ENCODE measurements at places on chromosomes 13 and 19.

GRCh38 chr13:86080340-86080995, 281.2 kb upstream of the SLITRK6 start:
- no peak for DNase-seq

DNA sequence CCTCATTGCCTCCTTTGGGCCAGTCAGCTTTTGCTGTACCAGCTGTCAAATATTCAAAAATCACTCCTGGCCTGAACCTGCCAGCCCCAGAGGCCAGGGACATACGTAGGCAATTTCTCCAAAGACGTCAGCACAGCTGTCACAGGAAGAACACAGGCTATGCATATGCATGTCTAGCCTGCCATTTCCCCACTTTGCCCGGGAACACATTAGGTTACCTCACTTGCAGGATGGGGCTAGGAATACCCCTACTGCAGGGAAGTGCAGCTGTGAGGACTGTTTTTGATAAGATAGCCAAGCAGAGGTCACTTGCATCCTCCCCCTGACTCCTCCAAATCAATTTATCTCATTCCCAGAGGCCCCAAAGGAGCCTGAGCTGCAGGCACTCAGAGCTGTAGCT, 2.8 kb downstream of the ZNF667 start:
- DNase-seq: no peak

DNA sequence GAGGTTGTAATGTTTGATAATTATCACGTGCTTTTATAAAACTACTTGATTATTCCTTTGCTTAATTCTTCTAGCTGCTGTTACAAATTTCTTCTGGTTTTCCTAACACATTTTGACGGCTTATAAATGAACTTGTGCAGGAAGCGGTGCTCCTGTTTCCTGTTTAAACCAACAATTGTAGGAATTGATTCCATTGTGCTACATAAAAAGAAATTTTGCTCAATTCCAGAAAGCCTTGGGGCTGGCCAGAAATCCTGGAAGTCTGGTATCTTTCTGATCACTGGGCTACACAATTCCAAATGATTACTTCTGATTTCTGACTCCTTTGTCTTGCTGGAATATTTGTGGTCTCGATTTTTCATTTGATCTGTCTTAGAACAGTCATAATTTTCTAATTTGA, 14.9 kb downstream of the RFC3 start:
- no peak for DNase-seq

DNA sequence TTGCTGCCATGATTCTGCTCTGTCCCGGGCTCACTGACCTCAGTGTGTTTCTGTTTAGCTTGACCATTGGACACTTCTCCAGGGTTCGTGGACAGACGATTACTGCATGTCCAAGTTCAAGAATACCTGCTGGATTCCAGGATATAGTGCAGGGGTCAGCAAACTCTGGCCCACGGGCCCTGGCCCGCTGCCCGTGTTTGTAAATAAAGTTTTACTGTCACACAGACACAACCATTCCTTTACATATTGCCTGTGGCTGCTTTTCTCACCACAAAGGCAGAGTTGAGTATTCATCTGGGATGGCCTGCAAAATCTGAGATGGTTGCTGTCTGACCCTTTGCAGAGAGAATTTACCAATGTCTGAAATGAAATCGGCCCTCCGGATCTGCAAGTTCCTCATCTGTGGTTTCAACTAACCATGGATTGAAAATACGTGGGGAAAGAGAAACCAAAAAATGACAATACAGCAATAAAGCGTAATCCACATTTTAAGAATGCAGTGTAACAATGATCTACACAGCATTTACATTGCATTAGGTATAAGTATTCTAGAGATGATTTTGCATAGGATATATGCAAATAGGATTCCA, 25.9 kb upstream of the F2RL3 start:
- DNase-seq: no peak

GRCh38 chr13:84870190-84870589, 929.0 kb downstream of the SLITRK6 start:
- DNase-seq: no peak

- no peak for DNase-seq
Measured at GRCh38 chr13:27194209-27194608, 22.6 kb upstream of the USP12 start.

DNA sequence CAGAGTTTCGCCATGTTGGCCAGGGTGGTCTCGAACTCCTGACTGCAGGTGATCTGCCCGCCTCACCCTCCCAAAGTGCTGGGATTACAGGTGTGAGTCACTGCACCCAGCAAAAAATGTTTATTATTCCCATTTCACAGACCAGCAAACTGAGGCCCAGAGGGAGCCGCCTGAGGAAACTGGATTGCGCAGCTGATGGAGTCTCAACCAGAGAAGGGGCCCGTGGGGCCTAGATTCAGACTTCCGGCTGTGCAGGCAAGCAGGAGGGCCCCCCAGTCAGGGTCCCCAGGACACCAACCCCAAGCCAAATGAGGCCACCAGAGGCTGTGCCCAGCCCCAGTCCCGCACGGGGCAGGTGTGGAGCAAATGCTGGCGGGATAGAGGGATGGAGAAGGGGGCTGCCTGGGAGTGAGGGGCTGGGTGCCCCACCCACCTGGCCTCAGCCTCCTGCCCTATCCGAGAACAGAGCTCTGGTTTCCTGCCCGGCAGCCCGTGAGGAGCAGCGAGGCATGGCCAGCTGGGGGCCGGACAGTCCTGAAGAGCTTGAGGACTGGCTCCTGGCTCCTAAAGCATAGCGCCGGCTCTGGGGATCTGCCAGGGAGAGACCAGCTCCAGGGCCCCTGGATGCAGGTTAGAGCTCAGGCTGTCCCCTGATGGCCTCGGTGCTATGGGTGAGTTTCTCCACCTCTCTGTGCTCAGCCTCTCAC, 22.0 kb downstream of the MISP start:
- DNase-seq: no peak

GRCh38 chr19:17997969-17998826, 9.8 kb upstream of the ARRDC2 start:
- no peak for DNase-seq

- DNase-seq: no peak
Measured at GRCh38 chr13:42495255-42495654, 78.7 kb upstream of the TNFSF11 start.

GRCh38 chr13:27536361-27537101, 83.8 kb downstream of the LNX2 start:
- no peak for DNase-seq

DNA sequence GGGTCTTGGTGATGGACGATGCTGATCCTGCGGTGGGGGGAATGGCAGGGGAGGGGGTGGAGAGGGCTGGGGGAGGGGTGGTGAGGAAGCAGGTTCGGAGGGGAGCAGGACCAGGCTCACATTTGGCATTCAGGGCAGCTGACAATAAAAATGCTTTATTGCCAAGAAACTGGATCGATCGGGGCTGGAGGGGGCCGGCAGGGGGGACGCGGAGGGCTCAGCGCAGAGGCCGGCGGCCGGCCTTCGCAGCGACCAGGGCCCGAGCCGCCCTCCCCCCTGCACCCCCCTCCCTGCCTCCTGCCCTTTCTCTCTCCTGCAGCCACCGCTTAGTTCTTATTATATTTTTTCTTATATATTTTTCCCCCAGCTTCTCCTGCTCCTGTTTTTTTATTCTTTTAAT, 18.1 kb upstream of the POU2F2 start:
- DNase-seq: no peak

DNA sequence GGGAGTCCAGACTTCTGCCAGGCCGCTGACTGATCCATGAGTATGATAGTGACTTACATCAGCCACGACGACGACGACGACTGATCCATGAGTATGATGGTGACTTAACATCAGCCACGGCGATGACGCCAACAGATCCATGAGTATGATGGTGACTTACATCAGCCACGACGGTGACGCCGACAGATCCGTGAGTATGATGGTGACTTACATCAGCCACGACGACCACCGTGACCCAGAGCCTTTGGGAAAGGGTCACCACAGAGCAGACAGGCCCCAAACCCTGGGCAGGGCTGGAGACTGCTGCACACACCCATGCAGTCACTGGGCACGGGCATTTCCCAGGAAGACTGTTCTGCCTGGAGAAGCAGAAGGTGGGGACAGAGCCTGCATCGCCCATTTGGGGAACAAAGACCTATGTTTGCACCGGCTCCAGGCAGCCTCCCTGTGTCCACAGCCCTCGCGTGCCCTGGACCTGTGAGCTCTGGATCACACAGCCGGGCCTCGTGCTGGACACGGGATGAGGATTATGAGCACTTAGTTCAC, 130.9 kb upstream of the SPACA7 start:
- no peak for DNase-seq

DNA sequence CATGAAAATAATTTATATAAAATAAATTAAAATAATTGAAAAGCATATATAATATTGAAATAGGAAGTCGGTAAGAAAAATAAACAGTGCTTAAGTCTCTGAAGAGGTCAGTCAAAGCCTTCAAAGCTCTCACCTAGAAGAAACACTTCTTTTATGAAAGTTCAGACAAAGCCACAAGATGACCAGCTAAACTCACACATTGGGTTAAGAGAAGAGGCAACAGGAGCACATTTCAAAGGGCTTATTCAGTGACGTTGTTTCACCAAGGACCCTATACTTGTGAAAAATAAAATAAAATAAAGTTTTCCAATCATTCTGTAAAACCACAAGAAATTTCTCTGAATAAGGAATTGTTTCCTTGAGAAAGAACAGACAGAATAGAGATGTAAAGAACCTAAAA, 2.5 kb upstream of the ITM2B start:
- DNase-seq: no peak

GRCh38 chr13:112784811-112785482, 95.1 kb downstream of the ATP11A start:
- DNase-seq: no peak

- no peak for DNase-seq
Measured at GRCh38 chr19:6263735-6264444, 15.9 kb downstream of the MLLT1 start.

GRCh38 chr19:32809754-32810153, 59.8 kb downstream of the SLC7A9 start:
- DNase-seq: no peak

GRCh38 chr19:5988517-5989387, 10.8 kb upstream of the RANBP3 start:
- DNase-seq: no peak

GRCh38 chr13:22270881-22271280, 600.0 kb downstream of the FGF9 start:
- DNase-seq: no peak

- DNase-seq: no peak
Measured at GRCh38 chr19:44278181-44278690, 18.6 kb downstream of the ZNF233 start.

GRCh38 chr13:49305792-49306425, 58.2 kb downstream of the CDADC1 start:
- no peak for DNase-seq

DNA sequence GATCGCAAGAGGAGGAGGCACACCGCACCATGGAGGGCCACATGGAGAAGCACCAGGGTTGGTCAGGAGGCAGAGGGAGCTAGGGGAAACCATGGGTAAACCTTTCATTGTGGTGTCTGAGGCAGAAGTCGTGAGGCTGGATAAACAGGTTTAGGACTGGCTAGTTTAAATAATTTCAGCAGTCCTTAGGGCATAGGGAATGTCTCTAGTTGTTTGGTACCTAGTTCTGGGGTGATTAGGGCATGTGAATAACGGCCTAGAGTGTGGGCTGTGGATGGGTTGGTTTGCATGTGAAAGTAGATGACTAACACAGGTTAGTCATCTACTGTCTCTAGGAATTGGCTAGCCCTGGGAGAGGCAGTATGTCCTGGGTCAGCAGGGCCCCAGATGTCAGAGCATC, 102.3 kb downstream of the STOML3 start:
- no peak for DNase-seq

- no peak for DNase-seq
Measured at GRCh38 chr13:103203735-103204330, 137.6 kb upstream of the SLC10A2 start.

All from non-pigmented ciliary epithelial cell (primary cell).